ENCODE measurements at places on chromosomes 3 and 15.
A peak's percentile ranks its signal among the peaks of the same experiment; 100 is the strongest.

GRCh38 chr3:109161487-109162123 is 25.1 kb downstream of the C3orf85 start:
- DNase-seq: no peak

GRCh38 chr3:172647823-172648222 is 63.0 kb downstream of the NCEH1 start:
- peak; percentile 68 for DNase-seq

- DNase-seq: no peak
These were observed 417.6 kb upstream of the WNT5A start for GRCh38 chr3:55904716-55905115.

DNA sequence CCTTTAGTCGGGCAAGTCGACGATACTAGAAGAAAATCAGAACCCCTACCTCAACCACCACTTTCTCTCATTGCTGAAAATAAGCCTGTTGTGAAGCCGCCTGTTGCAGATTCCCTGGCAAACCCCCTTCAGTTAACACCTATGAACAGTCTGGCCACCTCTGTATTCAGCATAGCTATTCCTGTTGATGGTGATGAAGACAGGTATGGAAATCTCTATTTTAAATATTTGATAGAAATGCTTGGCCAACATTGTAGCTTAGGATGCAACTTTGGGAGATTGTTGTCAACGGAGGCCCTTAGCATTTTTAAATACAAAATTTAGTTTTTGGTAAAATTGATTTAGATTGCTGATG is 3.0 kb downstream of the TSC22D2 start:
- DNase-seq: no peak

Data from LNCaP clone FGC (cell line).